ENCODE measurements at places on chromosomes 2 and 18.

GRCh38 chr18:61079714-61080113 lies 253.5 kb upstream of the CDH20 start:
- no peak for DNase-seq

DNA sequence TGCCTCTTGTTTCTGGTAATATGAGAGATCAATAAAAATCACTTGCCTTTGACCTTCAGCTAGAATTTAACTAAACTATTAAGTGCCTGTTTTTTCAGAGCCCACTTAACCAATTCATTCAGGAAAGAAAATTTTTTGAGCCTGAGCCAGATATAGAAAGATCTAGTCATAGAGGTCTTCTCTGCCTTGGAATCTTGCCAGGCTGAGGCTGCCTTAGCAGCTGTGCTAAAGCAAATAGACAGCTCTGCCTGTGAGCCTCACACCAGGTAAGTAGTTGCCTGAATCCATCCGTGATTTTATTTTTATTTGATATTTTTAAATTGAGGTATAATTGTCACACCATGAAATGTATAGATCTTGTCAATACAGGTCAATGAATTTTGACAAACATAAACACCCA lies 27.4 kb downstream of the EVX2 start:
- no peak for DNase-seq

GRCh38 chr2:174553811-174554493 lies 43.7 kb downstream of the WIPF1 start:
- DNase-seq, result no peak

DNA sequence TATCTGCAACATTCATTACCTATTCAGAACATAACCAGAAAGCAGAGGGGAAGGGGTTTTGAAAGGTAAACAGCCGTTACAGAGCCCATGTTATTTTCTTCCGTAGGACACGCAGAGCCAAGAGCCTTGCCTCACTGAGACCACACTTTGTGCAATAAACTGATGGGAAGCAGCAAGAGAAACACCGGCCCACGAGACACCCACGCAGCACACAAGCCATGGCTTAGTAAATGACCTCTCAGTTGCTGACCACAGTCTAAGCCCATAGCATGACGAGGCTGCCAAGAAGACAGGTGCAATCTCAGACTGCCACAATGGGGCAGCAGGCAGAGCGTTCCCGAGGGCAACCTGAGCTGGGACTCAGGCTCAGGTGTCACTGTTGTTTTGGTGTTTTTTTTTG lies 59.6 kb downstream of the CABYR start:
- DNase-seq, result no peak

- no peak for DNase-seq
Measured at GRCh38 chr18:22670914-22671313, 253.2 kb upstream of the CTAGE1 start.

DNA sequence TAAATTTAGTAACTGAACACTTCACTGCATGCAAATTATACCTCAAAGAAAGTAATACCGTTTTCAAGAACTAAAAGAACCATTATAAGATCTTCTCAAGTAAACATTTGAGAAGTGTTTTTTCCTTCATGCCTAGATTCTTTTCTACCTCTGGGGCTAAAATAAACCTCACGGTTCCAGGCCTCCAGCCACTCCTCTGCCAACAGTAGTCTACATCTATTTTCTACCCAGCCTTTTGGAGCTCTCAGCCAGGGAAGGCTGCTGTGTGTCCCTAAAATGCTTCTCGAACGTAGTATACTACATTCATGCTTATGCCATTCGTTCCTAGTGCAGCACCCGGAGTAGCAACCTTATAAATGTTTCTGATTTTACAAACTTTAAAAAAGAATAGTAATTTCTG lies 219.7 kb downstream of the AFF3 start:
- no peak for DNase-seq

DNA sequence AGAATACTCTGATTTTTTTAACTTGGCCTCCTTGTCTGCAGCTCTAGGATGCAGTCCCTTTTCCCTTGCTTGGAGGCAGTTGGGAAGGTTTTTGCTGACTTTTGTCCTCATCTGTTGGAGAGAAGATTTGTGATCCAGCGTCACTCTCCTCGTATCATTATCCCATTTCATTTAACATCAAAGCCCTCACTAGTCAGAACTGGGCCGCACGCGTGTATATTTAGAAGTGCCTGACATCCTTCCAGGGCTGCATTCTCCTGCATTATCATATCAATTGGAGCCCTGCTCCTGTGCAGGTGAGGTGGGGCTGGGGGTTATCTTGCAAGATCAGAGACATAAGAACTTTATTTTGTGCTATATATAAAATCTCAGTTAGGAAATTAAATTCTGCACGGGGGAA lies 435.1 kb upstream of the HS6ST1 start:
- DNase-seq, result no peak

DNA sequence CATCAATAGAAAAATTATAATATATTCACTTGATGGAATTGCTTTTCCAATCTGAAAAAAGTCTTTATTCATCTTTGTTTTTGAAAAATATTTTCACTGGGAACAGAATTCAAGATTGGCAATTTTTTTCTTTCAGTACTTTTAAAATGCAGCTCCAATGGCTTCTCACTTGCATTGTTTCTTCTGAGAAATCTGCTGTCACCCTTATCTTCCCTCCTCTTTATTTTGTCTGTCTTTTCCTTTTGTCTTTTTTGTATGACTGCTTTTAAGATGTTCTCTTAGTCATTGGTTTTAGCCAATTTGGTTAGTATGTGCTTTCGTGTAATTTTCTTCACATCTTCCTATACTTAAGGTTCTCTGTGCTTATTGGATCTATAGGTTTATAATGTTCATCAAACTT lies 37.1 kb upstream of the COPS8 start:
- no peak for DNase-seq

GRCh38 chr2:85834466-85834865 lies 54.3 kb downstream of the ST3GAL5 start:
- DNase-seq, result no peak

DNA sequence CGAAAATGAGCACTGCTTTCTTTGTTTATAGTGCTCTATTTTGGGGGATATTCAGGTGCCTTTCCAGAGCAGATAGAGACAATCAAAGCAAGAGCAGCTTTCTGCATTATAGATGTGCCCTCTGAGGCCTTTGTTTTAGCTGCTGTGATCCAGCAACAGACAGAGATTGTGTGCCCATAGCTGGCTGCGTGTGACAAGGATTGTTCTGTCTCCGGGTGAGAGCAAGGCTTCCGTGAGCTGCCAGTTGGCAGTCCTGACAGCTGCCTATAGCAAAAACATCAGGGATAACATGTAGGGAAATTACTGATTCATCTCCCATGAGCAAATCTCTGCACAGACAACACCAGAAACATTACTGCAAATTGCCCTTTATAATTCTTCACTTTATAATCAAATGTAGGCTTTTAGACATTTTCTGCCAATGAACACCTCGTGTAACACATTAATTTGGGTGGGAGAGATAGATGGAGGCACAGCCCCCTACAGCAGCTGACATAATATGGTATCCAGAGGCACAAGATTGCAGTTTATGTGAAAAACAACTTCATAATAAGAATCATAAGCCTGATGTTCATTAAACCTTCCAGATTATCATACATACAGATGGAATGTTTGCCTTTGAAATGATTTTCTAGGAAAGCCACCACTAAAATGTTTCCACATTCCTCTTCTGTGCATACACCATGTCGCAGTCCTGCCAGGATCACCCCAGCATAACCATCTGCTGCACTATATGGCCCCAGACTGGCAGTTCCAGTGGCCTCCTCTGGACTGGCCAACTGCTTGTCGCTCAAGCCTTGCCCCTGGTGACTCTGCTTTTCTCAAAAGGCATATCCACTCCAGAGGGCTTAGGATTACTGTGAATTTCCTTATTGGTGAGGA lies 131.2 kb downstream of the TRIB2 start:
- DNase-seq, result no peak

GRCh38 chr18:13440277-13441248 lies 222.0 kb downstream of the LDLRAD4 start:
- DNase-seq, result no peak

DNA sequence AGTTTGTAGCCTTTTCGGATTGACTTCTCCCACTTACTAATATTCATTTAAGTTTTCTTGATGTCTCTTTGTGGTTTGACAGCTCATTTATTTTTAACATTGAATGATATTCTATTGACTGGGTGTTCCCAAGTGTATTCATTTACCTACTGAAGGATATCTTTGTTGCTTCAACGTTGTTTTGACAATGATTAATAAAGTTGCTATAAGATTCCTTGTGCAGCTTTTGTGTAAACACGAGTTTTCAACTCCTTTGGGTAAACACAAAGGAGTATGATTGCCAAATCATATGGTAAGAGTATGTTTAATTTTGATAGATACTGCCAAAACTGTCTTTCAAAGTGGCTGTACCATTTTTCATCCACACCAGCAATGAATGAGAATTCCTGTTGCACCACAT lies 1200.9 kb downstream of the DSC3 start:
- DNase-seq, result no peak

Data from osteocyte (in vitro differentiated cells).